ENCODE measurements at places on chromosomes 4 and X. TPM values are rescaled to one million over a fixed set of nuclear protein-coding genes. Genes with fewer than 3 reads are reported as not detected.

FGD1 gene
- total RNA-seq = 3.6 TPM

HTN1 gene
- not detected for total RNA-seq

NAT8L gene
- total RNA-seq = under 0.01 TPM

ZFYVE28 gene
- total RNA-seq = 9.9 TPM

SLC38A5 gene
- total RNA-seq = 40.0 TPM

FGFBP2 gene
- total RNA-seq = not detected

CXCL1 gene
- 1.5 TPM for total RNA-seq

ASB11 gene
- not detected for total RNA-seq

ETDB gene
- not detected for total RNA-seq

HS3ST1 gene
- under 0.01 TPM for total RNA-seq

HSPA4L gene
- 5.8 TPM for total RNA-seq

ADH1A gene
- total RNA-seq = 0.16 TPM

C4orf36 gene
- 2.1 TPM for total RNA-seq

SPATA4 gene
- total RNA-seq = not detected

SPARCL1 gene
- 1.5 TPM for total RNA-seq

NFKB1 gene
- 18.4 TPM for total RNA-seq

MID1IP1 gene
- total RNA-seq = 65.7 TPM

KLHL4 gene
- total RNA-seq = under 0.01 TPM

USP53 gene
- 9.9 TPM for total RNA-seq

MAGEC1 gene
- not detected for total RNA-seq

LINC00632 gene
- total RNA-seq = 2.4 TPM

LANCL3 gene
- total RNA-seq = not detected

CT55 gene
- not detected for total RNA-seq

DLG3 gene
- 30.7 TPM for total RNA-seq

XKRX gene
- not detected for total RNA-seq

PPEF2 gene
- total RNA-seq = not detected

NKX6-1 gene
- 6.5 TPM for total RNA-seq

GUF1 gene
- 5.2 TPM for total RNA-seq

SAGE1 gene
- total RNA-seq = not detected

SPINK2 gene
- total RNA-seq = not detected

CCSER1 gene
- total RNA-seq = not detected

TMSB4X gene
- 8,117 TPM for total RNA-seq

TRIM75 gene
- not detected for total RNA-seq

CXorf49 gene
- not detected for total RNA-seq

MAGEA2 gene
- total RNA-seq = not detected

SSX2 gene
- not detected for total RNA-seq

RBM47 gene
- 0.32 TPM for total RNA-seq

FDCSP gene
- total RNA-seq = not detected

FAM9A gene
- total RNA-seq = not detected

SLIT2 gene
- 4.4 TPM for total RNA-seq

FGA gene
- not detected for total RNA-seq

SSX4B gene
- not detected for total RNA-seq

EREG gene
- under 0.01 TPM for total RNA-seq

PITX2 gene
- total RNA-seq = 1.3 TPM

MAGEE1 gene
- total RNA-seq = 0.86 TPM

EBP gene
- 52.2 TPM for total RNA-seq

KCTD8 gene
- not detected for total RNA-seq

PHKA1 gene
- 4.3 TPM for total RNA-seq

ANXA3 gene
- total RNA-seq = 1.6 TPM

TMPRSS11A gene
- total RNA-seq = not detected

PPARGC1A gene
- 0.69 TPM for total RNA-seq

P2RY4 gene
- total RNA-seq = not detected

WDR17 gene
- total RNA-seq = 1.4 TPM

GABRG1 gene
- total RNA-seq = not detected

NXF2B gene
- total RNA-seq = not detected

AMELX gene
- not detected for total RNA-seq

ASB9 gene
- 1.4 TPM for total RNA-seq

TRIM60 gene
- total RNA-seq = not detected
